ENCODE measurements at places on chromosomes 6 and 20.

DNA sequence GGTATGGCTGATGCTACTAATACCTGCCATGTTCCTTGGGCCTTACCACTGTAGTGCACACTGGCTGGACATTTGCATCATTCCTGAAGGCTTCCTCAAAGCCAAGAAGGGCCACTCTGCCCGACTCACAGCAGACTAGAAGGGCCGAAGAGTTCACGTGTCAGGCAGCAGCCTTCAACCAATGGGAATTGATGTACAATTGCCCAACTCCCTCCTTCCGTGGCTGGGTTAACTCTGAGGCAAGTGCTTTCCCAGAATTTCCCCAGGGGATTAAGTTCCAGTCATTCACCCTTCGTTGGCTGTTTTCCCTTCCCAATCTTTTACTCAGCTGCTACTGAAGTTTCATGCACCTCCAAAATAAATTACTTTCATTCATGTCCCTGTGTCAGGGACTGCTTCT lies 29.8 kb downstream of the PSMB9 start:
- no peak for DNase-seq

DNA sequence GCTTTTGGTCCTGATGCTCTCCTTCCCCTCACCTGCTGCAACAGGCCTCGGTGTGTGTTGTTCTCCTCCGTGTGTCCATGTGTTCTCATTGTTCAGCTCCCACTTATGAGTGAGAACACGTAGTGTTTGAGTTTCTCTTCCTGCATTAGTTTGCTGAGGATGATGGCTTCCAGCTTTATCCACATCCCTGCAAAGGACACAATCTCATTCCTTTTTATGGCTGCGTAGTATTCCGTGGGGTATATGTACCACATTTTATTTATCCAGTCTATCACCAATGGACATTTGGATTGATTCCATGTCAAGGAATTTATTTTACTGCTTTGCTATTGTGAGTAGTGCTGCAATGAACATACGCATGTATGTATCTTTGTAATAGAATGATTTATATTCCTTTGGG lies 116.9 kb upstream of the SIRPG start:
- no peak for DNase-seq

DNA sequence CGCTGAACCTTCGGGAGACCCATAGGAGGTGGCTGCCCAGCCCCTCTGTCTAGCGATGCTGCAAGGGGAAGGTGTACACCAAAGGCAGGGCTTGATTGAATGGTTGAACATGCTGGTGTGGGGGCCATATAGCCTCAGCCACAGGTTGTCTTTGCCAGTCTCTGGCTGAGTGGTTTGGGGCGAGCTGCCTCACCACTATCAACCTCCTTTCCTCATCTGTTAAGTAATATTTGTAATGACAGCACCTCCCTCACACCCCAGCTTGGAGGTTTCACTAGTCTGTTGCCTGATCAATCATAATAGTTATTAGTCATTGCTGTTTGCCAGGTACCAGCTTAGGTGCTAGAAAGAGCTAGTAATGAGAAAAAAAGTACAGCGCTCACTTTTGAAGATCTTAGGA lies 11.8 kb upstream of the ZNF831 start:
- DNase-seq = no peak

DNA sequence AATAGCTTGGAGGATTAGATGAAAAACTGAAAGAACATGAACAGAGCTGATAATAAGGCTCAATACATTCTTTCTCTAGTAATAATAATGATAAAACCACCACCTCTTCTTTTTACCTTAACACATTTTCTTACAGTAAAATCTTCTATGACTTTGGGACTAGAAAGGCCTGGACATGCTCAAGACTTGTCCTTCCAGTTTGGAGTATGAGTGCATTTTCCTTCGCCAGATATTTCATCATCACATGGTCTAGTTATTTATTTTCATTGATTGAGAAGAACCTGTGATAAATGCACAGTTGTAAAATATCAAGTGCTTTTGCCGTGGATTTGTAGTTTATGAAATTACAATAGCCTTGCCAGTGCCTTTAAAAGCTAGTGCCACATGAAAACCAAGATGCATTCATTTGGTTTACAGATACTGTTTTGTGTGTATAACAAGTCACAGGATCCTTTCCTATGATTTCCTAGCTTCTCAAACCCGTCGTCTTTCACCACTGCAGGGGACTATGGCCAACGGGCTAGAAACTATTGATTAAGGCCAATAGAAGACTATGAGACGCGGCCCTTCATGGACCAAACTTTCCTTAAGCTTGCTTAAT lies 200.2 kb upstream of the ZNF217 start:
- no peak for DNase-seq

DNA sequence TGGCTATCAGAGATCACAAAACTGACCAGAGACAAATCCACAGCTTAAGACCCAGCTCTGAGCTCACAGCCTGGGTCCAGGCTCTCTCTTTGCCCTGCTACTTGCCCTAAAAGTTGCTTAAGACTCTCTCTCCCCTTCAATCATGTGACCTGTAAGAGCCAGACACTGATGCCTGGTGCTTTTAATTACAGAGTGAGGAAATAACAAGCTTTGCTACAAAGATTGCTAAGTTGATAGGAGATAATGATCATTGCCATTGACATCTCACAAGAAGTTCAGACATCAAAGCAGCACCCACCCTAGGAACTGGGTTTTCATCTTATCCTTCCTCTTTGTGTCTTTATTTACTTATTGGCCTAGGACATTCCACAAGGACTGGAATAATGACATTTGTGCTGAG lies 125.9 kb upstream of the CD93 start:
- DNase-seq = no peak

DNA sequence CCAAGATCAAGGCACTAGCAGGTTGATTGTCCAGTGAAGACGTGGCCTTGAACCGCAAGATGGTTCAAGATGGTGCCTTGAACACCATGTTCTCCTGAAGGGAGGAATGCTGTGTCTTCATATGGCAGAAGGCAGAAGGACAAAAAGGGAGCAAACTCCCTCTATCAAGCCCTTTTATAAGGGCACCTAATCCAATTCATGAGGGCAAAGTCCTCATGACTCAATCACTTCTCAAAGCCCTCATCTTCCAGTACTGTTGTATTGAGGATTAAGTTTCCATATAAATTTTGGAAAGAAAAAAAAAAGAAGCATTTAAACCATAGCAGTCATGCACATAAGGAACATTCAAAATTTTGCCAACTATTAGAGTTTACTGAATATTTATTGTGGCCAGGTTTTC lies 29.9 kb upstream of the TSPYL1 start:
- DNase-seq = no peak

DNA sequence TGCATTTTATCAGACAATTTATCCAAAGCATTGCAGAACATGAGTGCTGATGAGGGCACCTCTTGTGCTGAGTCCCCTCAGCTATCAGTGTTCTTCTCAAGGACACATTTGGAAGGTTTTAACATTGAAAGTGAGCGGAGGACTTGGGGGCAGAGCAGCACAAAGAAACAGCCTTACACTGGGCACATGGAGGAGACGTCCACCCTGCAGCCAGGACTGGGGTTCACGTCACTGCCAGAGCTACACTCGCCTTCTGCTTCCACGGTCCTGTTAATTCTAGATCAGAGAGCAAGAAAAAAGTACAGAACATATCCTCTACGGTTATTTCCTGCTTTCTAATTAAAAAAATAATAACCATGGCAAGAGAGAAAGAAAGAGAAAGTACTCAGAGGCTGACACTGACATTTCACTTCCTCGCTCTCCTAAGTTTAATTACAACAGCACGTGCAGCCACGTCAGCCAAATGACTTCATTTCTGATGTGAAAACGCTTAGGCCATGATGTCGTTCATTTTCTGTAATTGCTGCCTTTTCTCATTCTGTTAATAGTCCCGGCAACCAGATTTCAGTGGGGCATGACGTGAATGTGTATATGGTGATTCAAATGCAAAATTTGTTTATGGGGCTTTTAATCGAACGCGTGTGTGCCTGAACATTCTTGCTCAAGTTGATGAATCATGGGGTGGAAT lies 5.1 kb downstream of the PRND start:
- DNase-seq = peak; percentile 26

- DNase-seq = no peak
Observed at GRCh38 chr20:53826597-53827291, 233.1 kb upstream of the ZNF217 start.

GRCh38 chr6:111837641-111838500 lies 35.4 kb downstream of the FYN start:
- DNase-seq = no peak

DNA sequence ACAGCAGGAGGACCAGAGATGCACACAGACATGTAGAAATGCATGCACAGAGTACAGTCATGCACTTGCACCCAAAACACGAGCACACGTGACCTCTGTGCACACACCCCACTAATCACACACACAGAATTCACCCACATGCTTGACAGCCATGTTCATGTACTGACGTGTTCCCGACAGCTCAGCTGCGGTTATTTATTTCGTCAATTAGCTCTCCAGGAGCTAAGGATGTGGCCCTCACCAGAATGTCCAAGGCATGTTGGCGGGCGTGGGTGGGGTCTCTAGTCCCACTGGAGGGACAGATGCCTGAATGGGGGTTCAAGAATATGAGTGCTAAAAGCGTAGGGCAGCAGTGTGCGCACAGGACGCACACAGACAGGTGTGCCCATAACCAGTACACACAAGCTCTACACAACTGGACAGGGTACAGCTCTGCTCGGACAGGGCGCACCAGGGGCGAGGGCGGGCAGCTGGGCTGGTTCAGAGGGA lies 571 bp upstream of the PRPF6 start:
- DNase-seq = no peak

DNA sequence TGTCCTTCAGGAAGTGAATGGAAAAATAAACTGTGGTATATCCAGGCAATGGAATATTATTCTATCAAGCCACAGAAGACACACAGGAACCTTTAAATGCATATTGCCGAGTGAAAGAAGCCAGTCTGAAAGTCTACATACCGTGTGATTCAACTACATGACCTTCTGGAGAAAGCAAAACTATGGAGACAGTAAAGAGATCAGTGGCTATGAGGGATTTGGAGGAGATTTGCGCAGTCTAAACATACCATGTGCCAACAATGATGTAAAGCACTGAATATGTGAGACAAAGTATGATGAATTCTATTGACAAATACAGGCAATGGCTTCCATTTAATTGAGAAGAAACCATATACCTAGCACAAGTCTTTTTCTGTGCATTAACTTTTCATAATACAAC lies 518.3 kb upstream of the ZNF337 start:
- no peak for DNase-seq

- DNase-seq = no peak
Observed at GRCh38 chr20:13102237-13102636, 93.5 kb downstream of the SPTLC3 start.

DNA sequence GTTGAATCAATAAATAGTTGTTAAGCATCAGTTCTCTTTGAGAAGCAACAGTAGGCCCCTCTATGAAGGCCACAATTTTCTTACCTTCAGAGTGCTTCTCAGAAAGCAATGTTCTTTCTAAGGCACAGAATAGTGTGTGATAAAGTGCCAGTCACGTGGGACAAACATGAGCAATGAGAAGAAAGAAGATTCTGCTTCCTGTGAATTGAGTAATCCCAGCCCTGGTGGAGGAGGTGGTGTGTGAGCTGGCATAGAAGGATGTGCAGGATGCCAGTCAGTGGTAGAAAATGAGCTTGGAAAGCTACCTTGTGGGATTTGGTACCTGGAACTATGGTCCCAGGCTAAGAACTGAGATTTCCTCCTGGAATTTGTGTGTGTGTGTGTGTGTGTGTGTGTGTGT lies 21.7 kb downstream of the KIZ start:
- no peak for DNase-seq

DNA sequence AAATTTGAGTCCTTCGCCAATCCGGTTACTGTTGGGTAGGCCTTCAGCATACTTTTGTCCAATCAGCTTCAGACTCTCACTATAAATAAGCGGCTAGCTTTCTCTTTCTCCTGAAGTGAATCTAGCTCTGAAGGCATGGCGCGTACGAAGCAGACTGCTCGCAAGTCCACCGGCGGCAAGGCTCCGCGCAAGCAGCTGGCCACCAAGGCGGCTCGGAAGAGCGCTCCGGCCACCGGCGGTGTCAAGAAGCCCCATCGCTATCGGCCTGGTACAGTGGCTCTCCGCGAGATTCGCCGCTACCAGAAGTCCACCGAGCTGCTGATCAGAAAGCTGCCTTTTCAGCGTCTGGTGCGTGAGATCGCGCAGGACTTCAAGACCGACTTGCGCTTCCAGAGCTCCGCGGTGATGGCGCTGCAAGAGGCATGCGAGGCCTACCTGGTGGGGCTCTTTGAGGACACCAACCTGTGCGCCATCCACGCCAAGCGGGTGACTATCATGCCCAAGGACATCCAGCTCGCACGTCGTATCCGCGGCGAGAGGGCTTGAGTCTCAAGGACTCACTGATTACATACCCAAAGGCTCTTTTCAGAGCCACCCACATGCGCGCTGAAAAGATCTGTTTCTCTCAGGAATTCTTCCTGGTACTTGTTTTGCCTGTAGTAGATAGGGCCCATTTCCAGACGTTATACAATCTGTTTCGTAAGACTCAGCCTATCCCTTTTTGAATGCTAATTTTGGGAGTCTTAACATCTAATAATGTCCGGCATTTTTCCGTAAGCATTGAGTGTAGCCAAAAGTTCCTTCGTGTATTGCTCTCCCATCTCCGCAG lies 102.0 kb downstream of the OR2B2 start:
- peak; percentile 97 for DNase-seq

- no peak for DNase-seq
Observed at GRCh38 chr6:137976430-137976829, 109.4 kb downstream of the TNFAIP3 start.

GRCh38 chr20:52087471-52087870 lies 104.1 kb downstream of the ZFP64 start:
- DNase-seq = no peak

- no peak for DNase-seq
Observed at GRCh38 chr20:23881371-23881770, 1.8 kb upstream of the CST5 start.

- no peak for DNase-seq
Observed at GRCh38 chr20:18223409-18223808, 64.9 kb upstream of the ZNF133 start.

DNA sequence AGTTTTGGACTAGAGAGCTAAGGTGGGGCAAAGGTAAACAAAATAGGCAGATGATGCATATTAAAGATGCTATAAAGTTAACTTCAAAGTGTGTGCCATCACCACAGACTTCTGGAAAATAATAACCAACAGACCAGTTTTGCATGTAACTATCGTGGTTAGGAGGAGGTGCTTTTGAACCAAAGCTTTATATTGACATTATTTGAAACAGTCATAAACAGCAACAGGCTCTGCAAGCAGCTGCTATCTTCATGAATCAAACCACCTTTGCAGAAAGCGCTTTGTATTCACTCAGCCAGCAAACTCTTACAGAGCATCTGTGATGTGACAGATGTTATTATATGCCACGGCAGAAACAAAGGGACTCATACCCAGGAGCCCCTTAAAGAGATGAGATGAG lies 81.9 kb downstream of the CRYBG1 start:
- no peak for DNase-seq

- no peak for DNase-seq
Observed at GRCh38 chr20:6685181-6685582, 82.3 kb upstream of the BMP2 start.

- no peak for DNase-seq
Observed at GRCh38 chr20:755941-756340, 12.4 kb downstream of the SLC52A3 start.

DNA sequence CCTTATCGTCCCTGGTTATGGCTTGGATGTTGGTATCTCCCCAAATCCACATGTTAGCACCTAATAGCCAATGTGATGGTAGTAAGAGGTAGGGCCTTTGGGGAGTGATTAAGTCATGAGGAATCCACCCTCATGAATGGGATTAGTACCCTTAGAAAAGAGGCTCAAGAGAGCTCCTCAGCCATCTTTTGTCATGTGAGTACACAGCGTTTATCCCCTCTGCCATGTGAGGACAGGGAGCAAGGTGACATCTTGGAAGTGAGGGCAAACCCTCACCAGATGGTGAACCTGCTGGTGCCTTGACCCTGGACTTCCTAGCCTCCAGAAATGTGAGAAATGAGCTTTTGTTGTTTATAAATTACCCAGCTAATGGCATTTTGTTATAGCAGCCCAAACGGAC lies 16.1 kb upstream of the SIRPB2 start:
- no peak for DNase-seq

All from fibroblast of the conjunctiva (primary cell).